ENCODE measurements at places on chromosomes 13 and 19.
A peak's percentile ranks its signal among the peaks of the same experiment; 100 is the strongest.

DNA sequence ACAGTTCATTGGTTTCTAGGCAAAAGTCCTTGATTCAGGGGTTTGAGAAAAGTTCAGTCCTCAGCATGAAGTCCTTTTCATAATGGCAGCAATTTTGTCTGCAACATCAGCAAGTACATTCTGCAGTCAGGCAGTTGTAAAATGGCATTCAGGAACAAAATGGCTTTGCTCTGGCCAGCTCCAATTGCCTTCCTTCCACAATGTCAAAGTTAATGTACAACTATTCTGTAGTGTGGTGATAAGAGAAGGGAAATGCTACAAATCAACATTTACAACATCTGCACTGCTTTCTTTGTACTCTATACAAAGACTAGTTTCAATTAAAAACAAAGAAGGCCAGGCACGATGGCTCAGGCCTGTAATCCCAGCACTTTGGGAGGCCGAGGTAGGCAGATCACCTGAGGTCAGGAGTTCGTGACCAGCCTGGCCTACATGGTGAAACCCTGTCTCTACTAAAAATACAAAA, 1.8 kb upstream of the NEK3 start:
- no peak for DNase-seq

GRCh38 chr13:25203127-25203740, 31.1 kb upstream of the AMER2 start:
- DNase-seq, result no peak

GRCh38 chr13:113631341-113632095, 26.5 kb downstream of the ATP4B start:
- no peak for DNase-seq

GRCh38 chr19:58356766-58357480, 3.6 kb upstream of the A1BG start:
- no peak for DNase-seq

DNA sequence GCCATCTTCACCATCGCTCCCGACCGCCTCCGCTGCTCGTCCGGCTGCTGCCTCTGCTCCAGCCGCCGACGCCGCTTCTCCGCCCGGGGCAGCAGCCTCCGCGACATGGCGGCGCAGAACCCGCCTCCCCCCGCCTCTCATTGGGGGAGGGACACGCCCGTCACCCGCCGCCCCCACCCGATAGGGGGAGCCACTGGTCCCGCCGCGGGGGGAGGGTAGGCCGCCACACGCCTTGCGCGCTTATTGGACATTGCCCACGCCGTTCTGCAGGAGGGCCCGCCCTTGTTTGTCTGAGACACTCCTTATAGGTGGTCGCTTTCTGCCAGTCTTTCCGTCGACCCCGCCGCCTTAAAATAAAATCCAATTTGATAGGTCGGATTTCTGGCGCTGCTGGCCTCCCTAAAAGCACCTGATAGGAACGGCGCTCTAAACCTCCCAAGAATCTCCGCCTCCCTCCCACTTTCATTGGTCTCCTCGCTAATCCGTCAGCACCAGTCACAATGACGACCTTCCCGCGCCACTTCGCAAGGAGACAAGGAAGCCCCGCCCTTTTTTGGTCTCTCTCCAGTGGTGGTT, at the start of gene HNRNPL:
Gene HNRNPL (minus strand): TSS at position 127 of the 576 bp plus-strand sequence. CDS start 20 bp downstream, at position 107.
- peak; percentile 100 for DNase-seq

GRCh38 chr19:49763230-49763629, at the start of gene TSKS:
Gene TSKS (minus strand): TSS chr19:49763306. CDS start chr19:49763247, 59 bp downstream.
- DNase-seq, result no peak

GRCh38 chr13:39955560-39955959, 300.1 kb downstream of the COG6 start:
- no peak for DNase-seq

GRCh38 chr13:105509981-105510762, 1025.3 kb downstream of the EFNB2 start:
- no peak for DNase-seq

DNA sequence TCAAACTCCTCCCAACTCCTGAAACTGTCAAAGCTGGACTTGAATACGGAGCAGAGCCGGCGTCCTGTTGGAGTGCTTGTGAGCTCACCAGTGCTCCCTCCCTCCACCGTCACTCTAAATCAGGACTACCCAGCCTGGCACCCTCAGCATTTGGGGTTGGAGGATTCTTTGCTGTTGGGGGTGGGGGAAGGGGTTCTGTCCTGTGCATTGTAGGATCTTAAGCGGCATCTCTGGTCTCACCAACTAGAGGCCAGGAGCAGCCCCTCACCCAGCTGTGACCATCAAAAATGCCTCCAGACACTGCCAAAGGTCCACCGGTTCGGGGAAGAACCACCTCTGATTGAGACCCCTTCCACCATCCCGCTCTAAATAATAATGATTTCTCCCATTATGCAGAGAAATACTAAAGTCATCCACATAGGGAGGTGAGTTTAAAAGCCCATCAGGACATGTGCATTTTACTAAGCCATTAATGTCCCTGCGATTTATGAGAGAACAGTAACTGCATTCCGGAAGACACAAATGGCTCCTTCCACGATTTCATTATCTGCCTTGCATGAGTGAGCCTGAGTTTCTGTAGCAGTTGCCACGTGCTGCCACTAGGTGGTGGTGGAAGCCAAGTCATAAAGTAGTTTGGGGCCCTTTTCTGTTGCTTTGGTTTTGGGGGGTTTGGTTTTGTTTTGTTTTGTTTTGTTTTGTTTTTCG, 16.1 kb upstream of the USP29 start:
- peak; percentile 21 for DNase-seq

- no peak for DNase-seq
Observed at GRCh38 chr13:93843082-93843481, 616.5 kb downstream of the GPC6 start.

DNA sequence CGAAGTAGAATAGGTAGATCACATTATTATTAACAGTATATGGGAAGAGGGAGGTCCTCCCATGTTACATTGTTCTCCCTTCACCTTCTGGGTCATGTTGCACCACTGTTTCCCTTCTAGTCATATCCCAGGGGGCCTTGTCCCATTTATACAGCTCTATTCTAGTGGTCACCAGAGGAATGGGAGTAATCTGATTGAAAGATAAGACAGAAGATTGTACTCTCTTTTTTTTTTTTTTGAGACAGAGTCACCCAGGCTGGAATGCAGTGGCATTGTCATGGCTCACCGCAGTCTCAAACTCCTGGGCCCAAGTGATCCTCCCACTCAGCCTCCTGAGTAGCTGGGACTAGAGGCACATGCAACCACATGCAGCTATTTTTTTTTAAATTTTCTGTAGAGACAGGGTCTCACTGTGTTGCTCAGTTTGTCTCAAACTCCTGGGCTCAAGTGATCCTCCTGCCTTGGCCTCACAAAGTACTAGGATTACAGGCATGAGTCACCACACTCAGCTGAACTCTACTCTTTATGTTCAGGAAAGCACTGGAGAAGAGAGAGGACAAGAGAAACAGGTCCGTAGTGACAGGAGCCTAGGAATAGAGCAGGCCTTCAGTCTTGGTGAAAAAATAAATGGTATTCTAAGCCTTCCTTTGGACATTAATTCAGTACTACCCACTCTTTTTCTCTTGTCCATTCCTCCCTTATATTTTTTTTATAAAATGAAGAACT, 4.3 kb upstream of the ZNF529 start:
- DNase-seq, result no peak

- no peak for DNase-seq
Observed at GRCh38 chr19:6044056-6044805, 66.1 kb downstream of the RFX2 start.

GRCh38 chr13:36673838-36674326, at the start of gene SERTM1:
Gene SERTM1 (plus strand): TSS chr13:36674020. CDS start chr13:36695079, 21,059 bp downstream.
- no peak for DNase-seq

DNA sequence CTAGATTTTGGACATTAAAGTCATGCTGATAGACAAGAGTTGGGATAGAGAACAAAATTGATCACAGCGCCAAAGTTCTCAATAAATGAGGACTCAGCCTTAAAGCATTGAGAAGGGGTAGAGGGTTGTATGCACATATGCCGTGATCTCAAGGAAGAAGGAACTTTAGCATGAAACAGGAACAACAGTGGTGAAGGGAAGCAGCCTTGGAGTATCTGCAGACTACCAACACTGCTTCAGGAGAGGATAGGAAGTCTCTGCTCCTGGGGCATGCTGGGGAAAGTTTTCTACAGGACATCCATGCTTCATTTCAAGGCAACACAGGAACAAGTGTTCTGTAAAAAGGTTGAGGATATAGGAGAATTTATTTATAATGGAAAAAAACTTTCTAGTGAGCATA, 111.9 kb upstream of the MLNR start:
- DNase-seq, result no peak

DNA sequence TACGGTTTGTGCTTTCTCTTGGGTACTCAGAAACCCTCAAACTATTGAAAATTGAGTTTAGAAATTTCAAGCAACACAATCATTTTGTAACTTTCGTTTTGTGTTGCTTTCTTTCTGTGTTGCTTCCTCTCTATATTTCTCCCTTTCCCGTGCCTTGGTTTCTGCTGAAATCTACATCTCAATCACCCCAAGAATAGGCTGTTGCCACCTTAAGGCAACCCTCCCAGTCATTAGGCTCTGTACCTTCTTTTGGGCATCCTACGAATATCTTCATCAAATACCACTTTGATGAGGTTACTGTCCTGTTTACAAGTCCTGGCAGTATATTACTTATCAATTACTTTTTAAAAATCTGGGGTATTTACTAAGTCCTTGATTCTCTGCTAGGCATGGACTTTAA, 621.6 kb downstream of the GPC6 start:
- no peak for DNase-seq

GRCh38 chr13:43985422-43986072, 105.8 kb downstream of the LACC1 start:
- DNase-seq, result no peak

GRCh38 chr13:20721454-20722357, 18.2 kb downstream of the IL17D start:
- no peak for DNase-seq

DNA sequence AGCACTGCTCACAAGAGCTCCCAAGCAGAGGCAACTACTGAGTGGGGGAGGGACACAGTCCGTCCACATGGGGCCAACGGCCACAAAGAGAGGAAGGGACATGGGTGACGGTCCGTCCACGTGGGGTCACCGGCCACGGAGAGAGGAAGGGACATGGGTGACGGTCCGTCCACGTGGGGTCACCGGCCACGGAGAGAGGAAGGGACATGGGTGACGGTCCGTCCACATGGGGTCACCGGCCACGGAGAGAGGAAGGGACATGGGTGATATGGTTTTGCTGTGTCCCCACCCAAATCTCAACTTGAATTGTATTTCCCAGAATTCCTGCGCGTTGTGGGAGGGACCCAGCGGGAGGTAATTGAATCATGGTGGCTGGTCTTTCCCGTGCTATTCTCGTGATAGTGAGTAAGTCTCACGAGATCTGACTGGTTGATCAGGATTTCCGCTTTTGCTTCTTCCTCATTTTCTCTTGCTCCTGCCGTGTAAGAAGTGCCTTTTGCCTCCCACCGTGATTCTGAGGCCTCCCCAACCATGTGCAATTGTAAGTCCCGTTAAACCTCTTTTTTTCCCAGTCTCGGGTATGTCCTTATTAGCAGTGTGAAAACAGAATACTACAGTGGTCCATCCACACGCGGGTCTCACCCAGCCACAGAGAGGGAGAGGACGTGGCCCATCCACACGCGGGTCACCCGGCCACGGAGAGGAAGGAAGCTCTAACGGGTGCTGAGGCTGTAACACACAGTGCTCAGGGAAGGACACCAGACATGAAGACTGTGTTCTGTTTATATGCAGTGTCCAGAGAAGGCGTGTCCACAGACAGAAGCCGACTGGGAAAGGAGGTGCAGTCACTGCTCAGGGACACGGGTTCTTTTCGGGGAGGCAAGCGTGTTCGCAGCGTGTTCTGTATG, 48.5 kb downstream of the GAS6 start:
- DNase-seq, result no peak

DNA sequence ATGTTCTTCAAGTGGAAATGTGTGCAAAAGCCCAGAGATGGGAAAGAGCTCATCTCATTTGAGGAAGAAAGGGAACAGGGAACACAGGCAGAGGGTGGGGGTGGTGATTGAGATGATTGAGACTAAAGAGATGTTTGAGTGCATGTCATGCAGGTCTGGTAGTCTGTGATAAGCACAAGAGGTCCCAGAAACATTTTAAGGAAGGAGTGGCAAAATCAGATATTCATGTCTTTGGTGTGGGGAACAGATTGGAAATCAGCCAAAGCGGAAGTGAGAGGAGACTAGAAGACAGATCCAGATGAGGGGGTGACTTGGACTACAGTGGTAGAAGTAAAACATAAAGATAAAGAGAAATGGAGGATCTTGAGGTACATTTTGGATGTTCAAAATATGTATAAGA, 39.4 kb upstream of the DACH1 start:
- no peak for DNase-seq

DNA sequence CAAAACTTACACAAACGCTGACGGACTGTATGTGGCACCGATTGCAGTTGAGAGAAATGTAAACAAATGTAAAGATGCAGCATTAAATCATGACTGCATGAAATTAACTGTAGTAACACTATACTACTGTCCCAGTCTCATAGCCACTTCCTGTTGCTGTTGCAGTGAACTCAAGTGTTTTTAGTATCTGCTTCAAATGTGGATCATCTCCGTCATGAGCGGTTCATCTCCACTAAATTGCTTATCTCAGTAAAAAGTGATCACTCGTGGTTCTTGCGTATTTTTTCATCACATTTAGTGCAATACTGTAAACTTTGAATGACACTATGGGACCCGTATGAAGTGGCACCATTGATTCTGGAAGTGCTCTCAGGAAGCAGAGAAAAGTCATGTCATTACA, 60.3 kb upstream of the RNF113B start:
- DNase-seq, result no peak

DNA sequence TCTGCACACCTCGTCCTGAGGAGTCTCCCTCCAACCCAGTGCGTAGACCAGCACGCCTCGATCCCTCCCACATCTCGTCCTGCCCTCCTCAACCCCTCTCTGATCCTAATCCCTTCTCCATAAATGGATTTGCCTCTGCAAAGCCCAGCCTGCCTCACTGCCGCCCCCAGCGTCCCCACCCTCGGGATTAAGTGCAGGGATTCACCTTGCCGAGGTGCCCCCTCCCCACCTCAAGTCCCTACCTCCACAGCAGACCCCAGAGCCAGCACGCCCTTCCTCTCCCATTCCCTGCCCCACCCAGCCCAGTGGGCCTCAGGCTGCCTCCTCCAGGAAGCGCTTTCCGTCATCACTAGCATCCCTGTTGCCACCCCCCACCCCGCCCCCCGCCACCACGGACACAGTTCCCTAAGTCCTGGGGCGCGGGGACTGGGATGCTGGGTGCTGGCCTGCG, 4.0 kb downstream of the KLF16 start:
- no peak for DNase-seq

DNA sequence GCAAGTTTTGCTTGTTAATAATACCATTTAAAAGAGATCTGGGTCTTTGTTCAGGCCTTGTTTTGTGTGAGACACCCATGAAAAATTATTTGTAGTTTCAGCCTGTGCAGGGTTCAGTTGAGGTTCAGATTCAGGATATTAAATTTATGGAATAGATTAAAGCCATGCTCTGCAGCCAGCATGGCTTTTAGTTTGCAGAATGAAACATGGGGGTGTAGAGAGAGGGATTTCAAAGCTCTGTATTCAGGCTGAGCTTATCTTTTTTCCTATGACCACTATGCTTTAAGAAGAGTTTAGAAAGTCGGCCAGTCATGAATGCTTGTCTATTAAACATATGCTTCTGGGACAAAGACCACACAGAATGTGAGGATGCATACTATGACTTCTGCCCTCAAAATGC, 73.6 kb downstream of the DCLK1 start:
- no peak for DNase-seq

All from GM04503 (cell line).